Nucleus accumbens (tissue), 56 donors: ENCODE measurements at places on chromosomes 16 and 17.

DNA sequence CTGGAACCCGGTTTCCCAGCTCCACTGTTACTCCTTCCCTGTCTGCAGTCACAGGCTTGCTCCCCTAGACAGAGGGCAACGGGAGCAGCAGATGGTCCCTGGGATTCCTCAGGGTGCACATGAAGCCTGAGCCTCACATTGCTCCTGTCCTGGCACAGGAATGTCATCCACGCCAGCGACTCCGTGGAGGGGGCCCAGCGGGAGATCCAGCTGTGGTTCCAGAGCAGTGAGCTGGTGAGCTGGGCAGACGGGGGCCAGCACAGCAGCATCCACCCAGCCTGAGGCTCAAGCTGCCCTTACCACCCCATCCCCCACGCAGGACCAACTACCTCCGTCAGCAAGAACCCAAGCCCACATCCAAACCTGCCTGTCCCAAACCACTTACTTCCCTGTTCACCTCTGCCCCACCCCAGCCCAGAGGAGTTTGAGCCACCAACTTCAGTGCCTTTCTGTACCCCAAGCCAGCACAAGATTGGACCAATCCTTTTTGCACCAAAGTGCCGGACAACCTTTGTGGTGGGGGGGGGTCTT is 1.6 kb upstream of the DECR2 start:
- no peak for DNase-seq

DNA sequence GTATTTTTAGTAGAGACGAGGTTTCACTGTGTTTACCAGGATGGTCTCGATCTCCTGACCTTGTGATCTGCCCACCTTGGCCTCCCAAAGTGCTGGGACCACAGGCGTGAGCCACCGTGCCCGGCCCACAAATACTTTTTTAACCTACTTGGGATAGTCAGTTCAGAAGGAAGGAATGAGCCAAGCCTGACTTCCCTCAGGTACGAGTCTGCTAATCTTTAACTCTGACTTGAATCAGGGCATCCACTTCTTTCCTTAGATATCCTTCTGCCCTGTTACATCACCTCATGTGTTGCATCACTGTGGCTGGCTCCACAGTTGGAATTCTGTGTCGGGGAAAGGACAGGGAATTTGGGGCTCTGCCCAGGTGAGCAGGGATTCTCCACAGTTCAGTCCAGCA is 120.8 kb downstream of the MSI2 start:
- DNase-seq: no peak

- no peak for DNase-seq
Observed at GRCh38 chr16:56300242-56300623, 108.9 kb downstream of the GNAO1 start.

GRCh38 chr17:63514974-63515373 is 8.2 kb upstream of the KCNH6 start:
- DNase-seq: no peak

GRCh38 chr16:10526962-10527361 is 53.4 kb downstream of the EMP2 start:
- no peak for DNase-seq

DNA sequence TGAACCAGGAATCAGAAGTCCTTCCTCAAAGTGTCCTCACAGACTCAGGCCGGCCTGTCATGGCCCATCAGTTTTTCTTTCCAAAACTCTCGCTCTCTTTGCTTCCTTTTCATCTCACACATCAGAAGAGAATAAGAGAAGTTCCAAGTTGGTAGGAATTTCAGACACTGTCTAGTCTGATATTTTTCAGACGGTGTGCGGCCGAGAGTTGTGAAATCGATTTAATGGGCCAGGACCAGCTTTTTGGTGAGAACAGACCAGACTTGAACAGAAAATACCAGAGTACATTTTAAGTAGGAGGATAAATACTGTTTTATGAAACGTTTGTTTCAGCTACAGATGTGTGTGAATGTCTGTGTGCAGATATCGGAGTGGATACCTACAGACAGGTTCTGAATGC is 24.8 kb upstream of the RCVRN start:
- no peak for DNase-seq

DNA sequence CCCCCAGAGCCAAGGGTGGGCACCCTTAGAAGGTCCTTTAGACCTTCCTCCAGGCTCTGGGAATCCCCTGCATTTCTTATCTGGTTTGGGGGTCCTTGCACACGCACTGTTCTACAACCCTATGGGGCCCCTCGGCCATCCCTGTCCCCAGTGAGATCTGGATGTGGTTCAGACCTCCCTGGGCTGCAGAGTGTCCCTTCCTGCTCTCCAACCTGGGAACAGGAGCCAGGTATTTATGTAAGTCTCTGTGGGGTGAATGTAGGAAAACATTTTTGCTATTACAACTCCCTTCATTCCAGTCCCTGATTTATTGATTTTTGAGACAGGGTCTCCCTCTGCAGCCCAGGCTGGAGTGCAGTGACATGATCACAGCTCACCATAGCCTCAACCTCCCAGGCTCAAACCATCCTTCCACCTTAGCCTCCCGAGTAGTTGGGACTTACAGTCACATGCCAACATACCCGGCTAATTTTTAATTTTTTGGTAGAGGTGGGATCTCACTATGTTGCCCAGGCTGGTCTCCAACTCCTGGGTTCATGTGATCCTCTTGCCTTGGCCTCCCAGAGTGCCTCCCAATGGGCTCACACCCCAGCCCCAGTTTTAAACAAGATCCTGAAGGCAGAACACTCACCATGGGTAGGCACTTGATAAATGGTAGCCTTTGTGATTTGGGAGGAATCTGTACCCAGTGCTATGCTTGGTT is 61.6 kb downstream of the RAI1 start:
- DNase-seq: no peak

- no peak for DNase-seq
Observed at GRCh38 chr17:67452681-67453554, 75.8 kb downstream of the PITPNC1 start.

GRCh38 chr17:151886-152859 is 14.8 kb downstream of the SCGB1C2 start:
- DNase-seq: no peak

- DNase-seq: no peak
Observed at GRCh38 chr16:86048882-86049585, 150.1 kb downstream of the IRF8 start.

GRCh38 chr17:51933647-51934046 is 224.9 kb downstream of the CA10 start:
- DNase-seq: no peak

GRCh38 chr17:26782153-26782552 is 511.8 kb upstream of the WSB1 start:
- DNase-seq: no peak

GRCh38 chr17:62105357-62105756 is 40.3 kb upstream of the MED13 start:
- no peak for DNase-seq

DNA sequence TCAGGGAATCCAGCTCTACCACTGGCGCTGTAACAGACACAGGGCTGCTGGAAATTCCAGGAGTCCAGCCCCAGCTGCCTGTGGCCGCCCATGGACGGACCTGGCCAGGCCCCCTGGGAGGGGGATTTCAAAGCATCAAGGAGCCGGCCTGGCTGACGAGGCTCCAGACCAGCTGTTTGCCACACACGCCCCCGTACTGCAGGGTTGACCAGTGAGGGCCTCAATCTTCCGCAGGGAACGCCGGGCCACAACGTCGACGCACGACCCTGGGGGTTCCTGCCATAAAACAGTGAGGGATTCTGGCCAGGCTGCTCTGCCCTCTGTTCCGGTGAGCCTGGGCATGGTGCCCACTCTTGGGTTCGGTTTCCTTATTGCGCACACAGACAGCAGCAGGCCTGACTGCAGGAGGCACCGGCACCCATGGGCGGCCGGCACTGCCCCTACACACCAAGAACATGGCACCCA is 3.7 kb downstream of the LMF1 start:
- no peak for DNase-seq

DNA sequence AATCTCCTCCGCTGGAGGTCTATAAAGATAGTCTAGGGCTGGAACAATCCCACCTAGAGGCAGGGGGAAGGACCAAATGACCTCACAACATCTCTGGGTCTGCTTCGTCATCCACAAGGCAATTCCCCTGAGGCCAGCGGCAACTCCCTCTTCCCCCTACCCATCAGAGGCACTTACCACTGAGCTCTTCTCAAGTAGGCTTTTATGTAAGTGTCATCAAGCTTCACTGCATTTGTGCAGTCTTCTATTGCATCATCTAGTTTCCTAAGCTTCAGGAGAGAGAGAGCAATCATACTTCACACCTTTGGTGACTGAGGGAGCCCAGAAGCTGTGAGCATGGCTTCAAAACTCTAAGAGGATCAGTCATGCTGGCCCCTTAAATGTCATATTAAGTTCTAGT is 21.0 kb downstream of the CNP start:
- no peak for DNase-seq

DNA sequence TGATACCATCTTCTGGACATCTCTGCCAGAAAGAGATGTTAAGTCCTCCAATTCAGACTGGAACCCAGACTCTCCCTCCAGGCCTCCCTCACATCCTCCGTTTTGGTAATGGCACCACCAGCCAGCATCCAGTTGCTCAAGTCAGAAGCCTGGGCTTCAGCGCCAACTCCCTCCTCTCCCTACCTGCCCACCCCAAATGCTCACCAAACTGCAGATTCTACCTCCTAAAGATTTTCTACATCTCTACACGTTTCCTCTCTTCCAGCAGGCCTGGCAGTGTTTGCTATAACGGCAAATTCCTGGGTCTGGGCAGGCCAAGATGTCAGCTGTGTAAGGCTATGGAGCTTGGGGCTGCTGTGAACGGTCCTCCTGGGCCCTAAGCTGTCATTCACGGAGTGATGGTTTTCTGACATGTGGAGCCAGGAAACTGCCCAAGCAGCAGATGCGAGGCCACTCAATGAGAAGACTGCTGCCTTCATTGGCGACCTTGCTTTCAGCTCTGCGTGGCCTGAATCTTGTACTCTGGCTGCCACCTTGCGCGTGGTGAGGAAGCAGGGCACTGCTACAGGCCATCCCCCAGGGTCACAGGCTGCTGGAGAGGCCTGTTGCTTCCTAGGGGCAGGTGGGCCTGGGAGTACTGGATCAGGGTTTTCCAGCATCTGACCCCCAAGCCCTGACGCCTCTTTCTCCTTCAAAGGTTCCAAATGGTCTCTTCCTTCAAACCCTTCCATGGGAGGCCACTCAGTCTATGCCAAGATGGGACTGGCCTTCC is 37.7 kb downstream of the TBX4 start:
- no peak for DNase-seq

DNA sequence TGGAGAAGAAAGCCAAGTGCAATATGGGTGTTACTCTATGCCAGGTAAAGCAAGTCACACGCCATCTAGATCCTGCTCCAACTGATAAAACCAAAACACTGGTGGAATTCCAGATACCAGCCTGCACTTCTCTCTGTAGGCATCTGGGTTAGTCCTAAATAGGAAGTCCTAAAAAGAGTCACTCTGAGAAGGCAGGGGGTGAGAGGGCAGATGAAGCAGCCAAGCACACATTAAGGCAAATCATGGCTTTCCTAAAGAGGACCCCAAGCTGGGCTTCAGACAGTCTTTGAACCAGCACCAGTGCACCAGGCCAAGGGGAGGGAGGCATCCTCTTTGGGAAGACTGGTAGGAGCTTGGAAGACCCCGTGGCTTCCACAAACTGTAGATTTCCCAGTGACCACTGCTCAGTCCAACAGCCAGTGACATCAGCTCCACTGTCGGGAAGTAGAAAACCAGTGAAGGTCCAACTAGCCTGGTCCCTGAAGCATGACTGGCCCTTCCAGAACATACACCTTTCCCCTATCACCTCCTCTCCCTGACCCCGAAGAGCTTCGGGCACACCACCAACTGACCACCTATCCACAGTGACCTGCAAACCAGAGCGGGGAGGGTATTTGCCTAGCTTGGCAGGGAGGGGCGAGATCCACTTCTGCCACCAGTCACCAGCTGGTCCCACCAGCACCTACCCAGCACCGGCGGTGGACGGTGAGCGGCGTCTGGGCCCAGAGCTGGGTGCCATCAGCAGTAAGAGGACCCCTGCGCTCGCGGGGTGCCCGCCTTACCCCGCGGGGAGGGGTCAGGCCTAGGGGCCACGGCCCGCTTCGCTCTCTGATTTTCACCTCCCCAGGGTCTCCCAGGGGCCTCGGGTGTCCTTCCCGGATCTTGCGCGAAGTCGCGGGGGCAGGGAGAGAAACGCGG is 1.0 kb downstream of the LITAF start:
- no peak for DNase-seq

DNA sequence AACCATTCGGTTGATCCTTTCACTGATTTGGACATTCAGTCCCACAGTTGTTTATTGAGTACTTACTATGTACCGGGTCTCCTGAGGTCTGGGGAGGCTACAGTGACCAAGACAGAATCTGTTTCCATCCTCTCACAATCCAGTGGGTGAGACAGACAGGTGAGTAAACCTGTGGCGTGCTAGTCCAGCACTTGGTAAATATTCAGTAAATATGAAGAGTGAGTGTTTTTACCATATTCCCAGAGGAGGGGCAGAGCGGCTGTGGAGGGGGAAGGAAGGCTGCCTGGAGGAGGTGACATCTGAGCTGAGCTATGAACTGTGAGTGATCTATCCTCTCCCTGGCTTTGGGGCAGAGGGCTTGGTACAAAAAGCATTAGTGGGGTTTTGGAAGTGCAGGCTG is 31.4 kb downstream of the CCR7 start:
- DNase-seq: no peak

DNA sequence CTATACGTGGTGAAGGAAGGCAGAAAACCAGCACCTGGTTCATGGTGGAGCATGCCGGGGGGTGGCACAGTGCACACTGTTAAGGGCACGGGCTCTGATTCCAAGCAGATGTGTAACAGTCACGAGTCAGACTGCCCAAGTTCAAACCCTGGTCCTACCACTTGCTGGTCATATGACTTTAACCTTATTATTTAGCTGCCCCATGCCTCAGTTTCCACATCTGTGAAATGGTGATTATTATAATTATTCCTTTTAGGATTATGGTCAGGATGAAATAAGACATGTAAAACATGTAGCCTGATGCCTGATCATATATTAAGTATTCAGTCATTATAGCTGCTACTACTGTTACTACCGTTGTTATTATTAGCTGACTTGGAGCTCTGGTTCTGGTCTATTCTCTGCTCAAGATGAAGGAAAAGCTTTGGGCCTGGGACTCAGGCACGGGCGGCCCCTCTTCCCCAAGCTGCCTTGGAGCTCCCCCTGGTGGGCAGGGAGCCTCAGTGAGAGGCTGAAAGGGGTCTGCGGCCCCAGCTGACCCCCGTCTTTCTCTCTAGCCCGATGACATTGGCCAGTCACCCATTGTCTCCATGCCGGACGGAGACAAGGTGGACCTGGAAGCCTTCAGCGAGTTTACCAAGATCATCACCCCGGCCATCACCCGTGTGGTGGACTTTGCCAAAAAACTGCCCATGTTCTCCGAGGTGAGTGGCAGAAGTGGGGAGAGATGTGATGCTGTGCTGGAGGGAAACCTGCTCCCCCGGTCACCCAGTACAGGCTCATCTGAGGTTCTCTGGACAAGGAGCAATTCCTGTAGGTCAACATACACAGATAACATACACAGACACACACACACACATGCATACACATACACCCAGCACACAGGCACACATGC is 14.0 kb downstream of the NR1D1 start:
- no peak for DNase-seq

DNA sequence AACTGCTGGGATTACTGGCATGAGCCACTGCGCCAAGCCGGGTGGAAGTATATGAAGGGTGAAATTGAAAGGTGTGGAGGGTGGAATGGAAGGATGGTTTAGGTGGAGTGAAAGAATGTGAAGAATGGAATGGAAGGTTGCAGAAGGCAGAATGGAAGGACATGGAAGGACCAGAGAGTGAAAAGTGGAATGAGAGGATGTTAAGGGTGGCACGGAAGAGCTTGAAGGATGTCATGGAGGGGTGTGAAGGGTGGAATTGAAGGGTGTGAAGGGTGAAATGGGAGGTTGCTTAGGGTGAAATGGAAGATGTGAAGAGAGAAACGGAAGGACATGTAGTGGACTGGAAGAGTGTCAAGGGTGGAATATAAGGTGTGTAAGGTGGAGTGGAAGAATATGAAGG is 16.2 kb downstream of the MIS12 start:
- DNase-seq: no peak
